ENCODE measurements at places on chromosomes 2 and 18. TPM values are rescaled to one million over a fixed set of nuclear protein-coding genes. Genes with fewer than 3 reads are reported as not detected.
A peak's percentile ranks its signal among the peaks of the same experiment; 100 is the strongest.

DNA sequence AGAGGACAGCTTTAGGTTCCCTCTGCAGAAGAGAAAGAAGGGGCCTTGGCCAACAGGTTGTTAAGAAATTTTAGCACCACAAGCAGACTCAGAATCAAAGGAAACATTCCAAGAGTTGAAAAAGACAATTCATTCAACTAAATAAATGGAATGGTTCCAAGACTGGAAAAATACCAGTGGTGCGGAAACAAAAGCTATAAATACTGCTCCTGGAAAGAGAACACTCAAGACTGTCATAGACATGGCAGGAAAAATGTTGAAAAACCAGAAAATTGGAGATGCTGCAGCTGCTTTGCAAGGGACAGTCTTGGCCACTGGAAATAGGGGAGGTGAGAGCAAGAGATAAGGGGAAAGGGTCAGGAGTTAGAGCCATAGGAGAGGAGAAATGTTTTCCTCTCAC, 312.7 kb upstream of the CYRIA start:
- H3K36me3 ChIP-seq: no peaks in the 10 kb centered on the region
- H3K4me3 ChIP-seq: no peak overlapping the region
- no peaks in the 10 kb centered on the region for H3K27me3 ChIP-seq
- no peaks in the 10 kb centered on the region for H3K4me1 ChIP-seq
- no peak for DNase-seq

GRCh38 chr2:150486539-150487484, 655 bp downstream of the RND3 start:
- H3K4me1 ChIP-seq: peaks cover 28% of the 10 kb centered on the region
- peak overlapping the region; percentile 96 for H3K27ac ChIP-seq
- H3K27me3 ChIP-seq: peaks cover 9% of the 10 kb centered on the region
- H3K4me3 ChIP-seq: peak overlapping the region; percentile 67
- no peaks in the 10 kb centered on the region for H3K36me3 ChIP-seq

CAVIN2 gene
- 5.8 TPM for total RNA-seq

DNA sequence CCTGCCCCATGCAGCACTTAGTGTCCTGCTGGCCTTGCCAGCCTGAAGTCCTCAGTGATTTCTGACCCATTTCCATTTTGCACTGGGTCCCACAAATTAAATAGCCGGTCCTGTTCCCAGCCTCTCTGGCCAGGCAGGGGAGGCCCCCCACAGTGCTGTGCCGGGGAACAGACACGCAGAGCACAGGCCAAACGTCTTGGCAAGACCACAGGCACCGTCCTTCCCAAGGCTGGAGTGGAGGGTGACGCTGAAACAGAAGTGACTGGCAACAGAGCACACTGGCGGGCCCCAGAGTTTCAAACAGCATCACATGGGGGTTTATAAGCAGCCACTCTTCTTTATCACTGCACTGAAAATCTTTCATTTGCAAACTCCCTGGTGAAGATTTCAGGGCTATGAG, 52.2 kb downstream of the EDAR start:
- no peaks in the 10 kb centered on the region for H3K4me1 ChIP-seq
- no peak overlapping the region for H3K27ac ChIP-seq
- no peak overlapping the region for H3K4me3 ChIP-seq
- DNase-seq: no peak
- H3K27me3 ChIP-seq: peaks cover 1% of the 10 kb centered on the region

CDH19 gene
- total RNA-seq: 11.3 TPM

Data from stomach (tissue), 19 donors.